ENCODE measurements at places on chromosomes 6 and 20.

DNA sequence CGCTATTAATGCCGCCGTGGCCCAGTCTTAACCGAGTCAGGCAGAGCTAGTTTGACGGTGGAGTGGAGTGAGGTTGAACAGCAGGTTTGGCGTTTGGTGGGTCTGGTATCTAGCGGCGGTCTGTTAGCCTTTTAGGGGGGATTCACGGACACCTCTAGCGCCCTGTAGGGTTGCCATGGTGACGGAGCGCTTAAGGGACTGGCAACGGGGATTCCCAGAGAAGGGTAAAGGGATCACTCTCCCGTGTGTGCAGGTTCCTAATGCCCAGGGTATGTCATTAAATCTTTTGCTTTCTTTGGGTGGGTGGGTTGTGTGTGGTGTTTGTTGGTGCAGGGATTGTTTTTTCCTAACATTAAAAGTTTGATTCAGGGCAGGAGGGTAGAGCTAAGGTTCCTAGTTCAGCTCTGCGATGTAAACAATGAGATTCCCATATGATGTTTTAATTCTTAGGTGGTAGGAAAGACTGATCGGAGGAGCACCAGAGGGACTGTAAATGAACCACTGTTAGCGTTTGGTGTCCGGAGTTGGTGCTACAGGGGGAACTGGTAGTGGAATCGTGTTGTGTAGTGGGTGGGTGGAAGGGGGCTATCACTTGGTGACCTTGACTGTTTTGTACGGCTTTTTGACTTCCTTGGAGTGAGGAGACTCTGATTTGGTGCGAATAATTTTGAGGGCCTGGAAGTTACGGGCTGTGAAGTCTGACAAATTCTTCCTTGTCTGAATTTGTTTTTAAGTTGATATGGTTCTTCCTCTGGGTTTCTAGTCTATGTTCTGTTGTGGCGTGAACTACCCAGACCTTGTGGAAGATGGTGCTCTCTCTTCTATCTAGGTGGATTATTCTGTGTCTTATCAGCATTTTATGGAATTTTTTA is 5.0 kb downstream of the BRD2 start:
- no peak for DNase-seq

DNA sequence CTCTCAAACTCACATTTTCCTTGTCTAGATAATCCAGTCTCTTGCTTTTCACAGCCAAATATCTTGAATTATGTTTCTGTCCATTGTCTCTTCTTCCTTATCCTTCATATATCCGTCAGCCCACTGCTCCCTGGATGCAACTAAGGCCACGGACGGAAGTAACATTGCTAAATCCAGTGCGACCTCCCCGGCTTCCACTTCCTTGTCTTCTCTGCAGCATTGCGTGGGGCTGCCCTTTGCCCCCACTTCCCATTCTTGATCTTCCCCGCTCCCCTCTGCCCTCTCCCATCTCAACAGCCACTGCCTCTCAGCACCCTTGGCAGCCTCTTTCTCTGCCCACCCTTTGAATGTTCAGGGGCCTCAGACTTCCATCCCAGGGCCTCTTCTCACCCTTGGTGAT is 190.4 kb upstream of the UST start:
- DNase-seq: no peak

GRCh38 chr20:39758876-39759275 is 796.7 kb downstream of the DHX35 start:
- DNase-seq: no peak

DNA sequence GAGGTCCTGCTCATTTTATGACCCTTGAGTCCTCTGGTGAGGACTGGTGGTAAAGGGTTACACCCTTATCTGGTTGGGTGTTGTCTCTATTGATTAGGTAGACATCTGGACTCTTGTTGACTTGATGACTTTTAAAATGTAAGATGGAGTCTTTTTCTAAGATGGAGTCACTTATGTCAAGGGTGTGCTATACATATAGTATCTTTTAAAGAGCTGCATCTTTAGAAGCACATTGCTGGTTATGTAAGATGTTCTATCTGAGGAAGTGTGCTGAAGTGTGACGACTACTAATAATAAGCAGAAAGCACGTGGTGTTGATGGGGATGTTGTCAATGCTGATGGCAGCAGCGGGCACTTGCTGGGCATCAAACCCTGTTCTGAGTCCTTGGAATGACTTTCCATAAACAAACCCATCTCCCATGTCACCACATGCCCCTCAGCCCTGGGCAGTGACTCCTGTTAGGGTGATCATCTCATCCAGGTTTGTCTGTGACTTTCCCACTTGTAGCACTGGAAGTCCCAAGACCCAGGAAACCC is 229.6 kb downstream of the EYA2 start:
- no peak for DNase-seq

- DNase-seq: no peak
Observed at GRCh38 chr20:53839423-53840176, 230.8 kb downstream of the BCAS1 start.

DNA sequence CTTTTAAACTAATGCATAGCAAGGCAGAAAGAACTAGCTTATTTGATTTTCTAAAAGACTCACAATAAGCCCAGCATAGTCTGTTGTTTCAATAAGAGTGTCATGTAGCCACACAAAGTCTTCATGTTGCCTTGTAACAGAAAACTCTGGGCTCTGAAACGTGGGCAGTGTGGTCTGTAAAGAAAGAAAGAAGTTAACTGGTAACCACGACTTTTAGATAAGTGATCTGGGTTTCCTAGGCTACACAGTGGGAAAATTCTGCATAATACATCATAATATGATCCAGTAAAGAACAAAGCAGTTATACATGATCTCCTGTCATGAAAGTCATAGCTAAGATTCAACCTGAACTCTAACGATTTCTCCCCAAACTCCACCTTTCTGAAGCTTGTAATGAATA is 13.3 kb downstream of the SNX5 start:
- DNase-seq: no peak

GRCh38 chr6:51675922-51676275 is 411.5 kb downstream of the PKHD1 start:
- no peak for DNase-seq

DNA sequence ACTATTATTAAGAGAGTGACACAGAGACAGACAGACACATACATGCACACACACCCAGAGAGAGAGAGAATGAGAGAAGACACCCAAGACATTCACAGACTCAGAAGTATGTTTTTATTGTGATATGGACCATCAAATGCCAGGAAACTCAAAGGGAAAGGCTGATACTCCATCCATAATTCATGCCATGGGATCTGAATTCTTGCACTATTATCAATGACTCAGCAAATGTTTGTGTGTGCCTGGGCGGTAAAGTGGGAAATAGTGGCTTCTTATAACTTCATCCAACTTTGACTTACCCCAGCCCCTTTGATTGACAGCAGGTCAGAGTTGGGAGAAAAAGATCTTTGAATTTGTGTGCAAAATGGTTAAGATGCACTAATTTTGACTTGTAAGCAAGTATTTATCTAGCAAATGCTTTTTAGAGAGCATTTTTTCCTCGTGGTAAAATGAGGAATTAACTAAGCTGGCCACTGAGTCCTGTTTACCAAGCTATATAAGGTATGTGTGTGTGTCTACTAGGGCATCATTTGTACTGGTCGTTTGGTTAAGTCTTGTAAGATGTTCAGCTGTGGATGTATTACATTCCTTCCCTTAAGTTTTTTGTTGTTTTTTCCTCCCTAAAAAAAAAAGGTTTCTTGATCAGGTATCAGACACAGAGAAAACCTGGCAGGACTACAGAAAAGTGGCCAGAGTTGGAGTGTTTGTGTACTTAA is 3.0 kb upstream of the CCN2 start:
- no peak for DNase-seq

GRCh38 chr6:125812394-125813292 is 21.9 kb downstream of the NCOA7 start:
- no peak for DNase-seq

DNA sequence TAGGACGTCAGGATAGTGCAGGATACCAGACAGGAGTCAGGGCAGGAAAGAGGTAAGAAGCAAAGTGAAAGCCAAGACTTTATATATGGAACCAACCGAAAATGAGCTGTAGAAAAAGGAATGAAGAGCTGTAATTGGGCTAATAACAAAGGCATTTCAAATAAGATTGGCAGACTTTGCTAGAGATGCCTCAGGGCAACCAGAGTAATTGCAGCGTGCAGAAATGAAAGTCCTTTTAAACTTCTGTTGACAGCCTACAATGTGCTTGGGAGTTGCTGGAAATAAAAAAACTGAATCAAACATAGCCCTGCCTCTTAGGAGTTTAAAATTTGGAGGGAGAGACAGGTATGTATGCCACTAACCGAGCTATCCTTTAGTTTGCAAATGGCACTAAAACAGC is 56.4 kb upstream of the NKX2-4 start:
- DNase-seq: no peak

DNA sequence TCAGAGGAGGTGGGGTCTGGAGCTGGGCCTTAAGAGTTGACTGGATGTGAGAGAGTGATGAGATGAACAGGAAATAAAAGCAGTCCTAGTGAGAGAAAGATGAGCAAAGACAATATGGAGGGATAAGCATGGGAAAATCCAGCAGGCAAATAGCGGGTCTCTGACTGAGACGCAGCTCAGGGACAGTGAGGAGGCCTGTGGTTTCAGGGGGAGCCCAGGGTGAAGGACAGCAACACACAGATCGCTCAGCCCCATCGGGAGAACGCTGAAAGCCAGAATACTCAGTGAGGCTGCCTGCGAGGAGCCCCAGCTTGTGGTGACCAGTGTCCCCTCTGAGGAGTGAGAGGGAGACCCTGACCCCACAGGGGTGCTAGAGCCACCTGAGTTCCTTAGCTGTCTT is 16.8 kb upstream of the DCDC2 start:
- no peak for DNase-seq

GRCh38 chr6:37897818-37898515 is 78.4 kb downstream of the ZFAND3 start:
- no peak for DNase-seq

DNA sequence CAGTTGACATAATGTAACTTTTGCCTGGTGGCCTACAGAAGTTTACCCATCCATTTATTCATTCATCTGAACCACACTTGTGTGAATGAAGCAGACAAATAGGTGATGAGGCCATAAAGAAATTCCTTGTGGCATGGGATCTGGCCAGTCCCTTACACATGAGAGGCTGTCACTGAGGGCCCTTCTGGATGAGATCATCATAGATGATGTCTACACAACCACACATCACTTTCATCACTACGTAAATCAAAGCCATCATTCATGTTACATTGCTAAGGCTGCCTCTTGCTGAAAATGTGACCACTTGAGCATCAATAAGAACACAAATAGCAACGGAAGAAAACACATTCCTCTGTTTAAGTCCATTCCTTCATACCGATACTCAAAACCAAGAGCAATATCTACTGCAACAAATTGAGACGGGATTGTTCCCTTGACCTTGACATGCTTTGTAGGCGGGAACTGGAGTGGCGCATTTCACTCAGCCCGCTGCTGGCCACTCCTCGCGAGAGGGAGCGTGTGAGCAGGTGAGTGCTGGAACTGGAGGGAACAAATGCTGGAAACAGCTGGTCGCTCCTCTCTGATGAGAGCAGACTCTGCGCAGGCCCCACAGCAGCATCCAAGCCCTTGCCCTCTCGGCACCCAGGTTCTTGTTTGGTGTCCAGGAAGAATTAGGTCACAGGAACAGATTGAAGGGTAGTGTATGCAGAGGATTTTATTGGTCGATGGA is 49.3 kb downstream of the FAM50B start:
- DNase-seq: no peak

DNA sequence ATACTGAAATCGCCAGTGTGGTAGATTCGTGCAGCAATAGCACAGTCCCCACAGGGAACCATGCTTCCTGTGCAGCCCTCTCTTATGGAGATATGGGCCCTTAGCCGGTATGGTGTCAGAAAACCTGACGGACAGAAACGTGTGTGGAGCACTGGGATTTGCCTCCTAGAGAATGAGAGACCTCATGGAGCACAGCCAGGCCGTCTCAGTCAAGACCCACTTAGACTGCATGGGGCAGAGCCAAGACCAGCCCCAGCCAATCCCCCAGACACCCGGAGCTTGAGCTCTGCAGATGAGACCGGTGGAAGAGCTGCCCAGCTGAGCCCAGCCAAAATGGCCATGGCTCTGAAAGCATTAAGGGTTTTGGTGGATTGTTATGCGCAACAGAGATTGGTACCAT is 163.7 kb downstream of the DLL1 start:
- no peak for DNase-seq

- no peak for DNase-seq
Observed at GRCh38 chr20:3080939-3081388, 3.6 kb downstream of the AVP start.

DNA sequence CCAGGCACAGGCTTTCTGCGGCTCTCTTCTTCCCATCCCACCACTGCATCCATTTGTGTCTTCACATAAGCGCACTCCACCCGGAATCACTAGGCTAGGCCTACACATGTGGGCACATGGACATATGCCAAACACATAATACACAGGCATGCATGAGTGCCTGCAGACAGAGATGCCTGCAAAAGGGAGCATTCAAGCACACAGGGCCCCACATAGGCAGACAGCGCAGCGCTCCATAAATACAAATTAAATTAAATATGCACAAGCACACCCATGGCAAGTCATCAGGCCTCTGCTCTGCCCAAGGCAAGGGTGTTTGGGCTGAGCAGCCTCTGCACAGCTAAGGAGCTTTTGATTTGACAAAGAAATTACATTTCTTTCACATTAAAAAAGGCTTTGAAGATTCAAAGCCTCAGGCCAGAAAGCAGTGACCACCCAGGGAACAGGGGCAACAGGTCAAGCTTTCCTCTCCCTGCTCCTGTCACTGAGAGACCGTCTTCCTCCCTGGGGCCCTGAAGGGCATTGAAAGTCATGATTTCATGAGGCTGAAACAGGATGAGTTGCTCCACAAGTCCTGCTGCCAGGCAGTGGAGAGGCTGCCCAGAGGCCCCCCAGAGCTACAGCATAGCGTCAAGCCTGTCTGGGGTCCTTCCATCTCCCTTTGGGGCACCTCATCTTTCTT is 134.2 kb upstream of the LRFN2 start:
- DNase-seq: no peak

DNA sequence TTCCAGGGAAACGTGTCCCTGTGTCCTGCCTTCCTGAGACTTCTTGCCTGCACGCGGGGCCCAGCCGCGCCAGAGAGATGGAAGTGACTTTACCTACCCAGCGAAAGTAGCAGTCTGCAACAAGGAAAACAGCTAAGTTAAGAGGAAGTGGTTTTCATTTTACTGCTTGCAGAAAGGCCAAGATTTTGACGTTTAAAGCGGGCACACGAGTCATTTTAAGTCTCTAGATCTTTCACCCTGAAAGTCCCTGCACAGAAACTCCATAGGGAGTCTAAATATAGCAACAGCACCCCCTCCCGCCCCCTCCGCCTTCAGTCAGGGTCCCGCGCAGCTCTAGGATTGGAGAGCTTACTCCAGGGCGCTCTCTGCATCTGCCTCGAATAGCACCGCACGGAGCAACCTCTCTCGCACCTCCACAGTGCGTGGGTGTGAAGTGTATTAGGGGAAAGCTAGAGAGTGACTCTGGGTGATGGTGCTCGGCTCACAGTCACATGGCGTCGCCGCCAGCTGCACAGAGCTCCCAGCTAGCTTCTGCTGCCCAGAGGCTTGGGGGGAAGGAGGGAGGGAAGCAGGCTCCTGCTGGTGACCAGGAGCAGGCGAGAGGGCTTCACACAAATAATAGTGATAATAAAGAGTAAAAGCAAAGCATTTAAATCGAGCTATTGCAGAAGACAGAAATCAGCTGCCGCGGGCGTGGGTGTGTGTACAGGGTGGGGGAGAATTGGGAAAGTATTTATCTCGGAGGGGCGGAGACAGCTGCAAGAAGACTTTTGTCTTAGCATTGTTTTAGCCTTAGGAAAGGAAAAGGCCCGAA is 1.8 kb upstream of the KCNQ5 start:
- DNase-seq: no peak

- DNase-seq: no peak
Observed at GRCh38 chr20:57088436-57088835, 178.0 kb downstream of the BMP7 start.

- no peak for DNase-seq
Observed at GRCh38 chr6:98574984-98575383, 259.4 kb upstream of the POU3F2 start.

Data from iPS DF 19.7 (cell line).